ENCODE measurements at places on chromosomes 5 and 9.

GRCh38 chr5:173329491-173330337 lies 1.5 kb upstream of the STC2 start:
- no peak for DNase-seq

- no peak for DNase-seq
These were observed 553.1 kb downstream of the ZNF608 start for GRCh38 chr5:124193371-124193789.

GRCh38 chr5:135033901-135034235 lies at the start of gene PITX1:
TSS of gene PITX1 (minus strand) at chr5:135034228. CDS start at chr5:135033881, 347 bp downstream.
- DNase-seq = no peak

GRCh38 chr5:154778534-154778933 lies 23.4 kb downstream of the LARP1 start:
- DNase-seq = no peak

DNA sequence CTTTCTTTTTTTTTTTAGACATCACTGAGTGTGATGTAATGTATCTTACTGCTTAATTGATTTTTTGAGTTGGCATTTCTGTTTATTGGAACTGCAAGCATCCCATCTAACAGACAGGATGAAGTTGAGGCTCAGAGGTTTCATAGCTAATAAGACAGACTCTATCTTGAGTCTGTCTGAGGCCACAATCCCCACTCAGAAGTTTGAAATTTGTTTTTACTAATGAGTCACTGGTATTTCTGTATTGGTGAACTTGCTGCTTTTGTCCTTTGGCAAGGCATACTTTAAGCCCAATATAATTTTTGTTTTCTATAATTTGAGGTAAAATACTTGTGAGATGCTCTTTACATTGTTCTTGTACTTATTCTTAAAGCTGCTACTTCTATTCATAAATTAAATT lies 491.2 kb downstream of the PSAT1 start:
- no peak for DNase-seq

DNA sequence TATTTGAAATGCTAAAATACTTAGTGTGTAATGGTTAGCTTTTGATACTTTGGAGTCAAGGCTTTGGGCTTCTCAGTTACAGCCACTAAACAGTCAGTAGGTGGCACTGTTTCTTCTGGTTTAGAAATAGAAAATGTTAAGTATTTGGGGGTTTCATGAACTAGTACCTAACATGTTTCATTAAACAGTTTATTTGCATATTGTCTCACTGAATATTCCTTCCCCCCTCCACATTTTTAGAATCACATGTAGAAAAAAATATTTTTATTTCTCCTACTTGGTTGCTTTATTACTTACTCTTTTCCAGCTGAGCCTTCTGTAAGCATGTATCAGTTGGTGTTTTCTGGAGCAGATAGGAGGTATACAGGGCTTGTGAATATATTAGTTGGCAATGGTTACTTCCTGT lies 48.0 kb downstream of the IPO11 start:
- peak; percentile 45 for DNase-seq

- no peak for DNase-seq
These were observed 154.2 kb downstream of the GAPVD1 start for GRCh38 chr9:125415583-125416460.

GRCh38 chr5:43560128-43560527 lies 3.3 kb upstream of the PAIP1 start:
- DNase-seq = no peak

DNA sequence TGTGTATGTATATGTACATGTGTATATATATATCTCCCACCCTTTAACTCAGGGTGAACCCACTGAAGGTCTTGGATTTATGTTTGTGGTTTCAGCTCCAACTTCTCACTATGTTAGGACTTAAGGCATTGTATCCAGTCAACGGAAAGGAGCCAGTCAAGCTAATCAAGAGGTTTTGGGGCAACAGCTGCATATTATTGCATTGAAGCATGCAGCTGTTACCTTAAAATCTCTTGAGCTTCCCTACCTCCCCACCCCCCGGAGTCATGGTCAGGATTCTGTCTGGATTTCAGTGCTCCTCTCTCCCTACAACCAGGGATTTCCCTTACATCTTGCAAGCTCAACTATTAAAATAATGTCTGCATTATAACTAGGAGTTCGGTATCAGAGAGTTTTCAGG lies 399.5 kb downstream of the SPOCK1 start:
- DNase-seq = no peak

DNA sequence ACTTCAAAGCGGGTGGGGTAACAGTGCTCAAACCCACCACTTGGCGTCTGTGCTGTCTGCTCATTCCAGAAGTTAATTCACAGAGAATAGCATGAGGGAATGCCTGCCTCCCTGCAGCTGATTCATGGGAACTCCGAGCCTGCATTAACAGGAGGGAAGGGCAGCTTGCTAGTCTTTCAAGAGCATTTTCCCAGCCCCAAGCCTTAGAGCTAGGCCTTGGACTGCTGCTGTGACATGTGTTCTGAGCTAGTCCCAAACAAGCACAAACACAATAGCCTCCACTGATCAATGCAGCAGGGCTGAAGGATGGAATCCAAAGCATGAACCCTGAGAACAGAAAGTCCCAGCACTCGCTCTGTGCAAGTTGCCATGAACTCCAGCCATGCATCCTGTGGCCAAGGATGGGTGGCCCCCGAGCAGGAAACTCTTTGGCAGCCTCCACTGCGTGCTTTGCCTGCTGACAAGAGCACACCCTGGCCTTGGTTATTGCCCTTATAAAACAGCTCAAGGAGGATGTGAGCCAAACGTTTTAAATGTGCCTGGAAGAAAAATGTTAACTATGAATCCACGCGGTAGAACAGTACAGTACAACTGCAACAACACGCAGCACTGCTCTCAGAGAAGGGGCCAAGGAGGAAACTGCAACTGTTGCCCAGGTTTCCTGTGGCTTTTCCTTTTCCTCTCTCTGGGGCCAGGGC lies 653.1 kb upstream of the KLF4 start:
- no peak for DNase-seq

DNA sequence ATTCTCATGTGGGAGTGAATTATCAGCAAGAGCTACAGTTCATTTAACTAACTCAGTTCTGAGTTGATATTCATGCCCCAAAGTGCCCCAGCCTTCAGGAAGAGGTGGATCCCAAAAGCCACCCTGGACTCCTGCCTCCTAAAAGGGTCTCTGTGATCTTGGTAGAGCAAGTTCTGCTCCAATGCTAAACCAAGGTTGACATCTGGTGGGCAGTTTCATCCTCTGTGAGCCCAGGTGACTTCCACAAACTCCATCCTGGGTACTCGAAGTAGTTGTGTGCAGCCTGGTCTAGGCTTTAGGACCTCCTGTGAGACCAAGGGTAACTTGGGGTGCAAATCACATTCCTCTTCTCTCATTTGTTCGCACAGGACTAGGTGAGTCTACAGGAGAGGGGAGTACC lies 816.8 kb downstream of the MTRR start:
- no peak for DNase-seq

DNA sequence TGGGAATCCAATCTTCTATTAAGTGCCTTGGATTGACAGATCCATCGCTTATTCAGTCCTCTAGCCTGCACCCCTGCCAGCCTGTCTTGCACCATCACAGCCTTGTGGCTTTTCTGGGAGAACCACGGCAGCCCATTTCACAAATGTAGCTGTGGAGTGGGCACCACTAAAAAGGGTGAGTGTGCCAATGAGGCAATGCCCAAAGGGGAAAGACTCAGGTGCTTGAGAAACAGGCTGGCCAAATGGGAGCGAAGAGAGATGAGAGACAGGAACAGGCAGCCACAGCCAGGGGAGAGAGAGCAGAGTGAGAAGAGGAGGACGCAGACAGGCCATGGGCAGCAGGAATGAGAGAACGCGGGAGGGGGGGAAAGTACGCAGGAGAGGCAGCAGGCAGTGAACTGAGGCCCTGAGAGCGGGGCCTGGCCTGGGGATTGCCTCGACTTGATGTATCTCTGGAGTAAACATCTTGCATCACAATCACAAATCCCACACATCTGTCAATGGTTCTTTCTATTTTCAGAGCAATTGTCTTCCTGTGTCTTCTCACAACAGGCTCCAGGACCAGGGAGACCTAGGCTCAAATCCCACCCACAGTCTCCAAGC lies 173.1 kb downstream of the SYK start:
- DNase-seq = no peak

DNA sequence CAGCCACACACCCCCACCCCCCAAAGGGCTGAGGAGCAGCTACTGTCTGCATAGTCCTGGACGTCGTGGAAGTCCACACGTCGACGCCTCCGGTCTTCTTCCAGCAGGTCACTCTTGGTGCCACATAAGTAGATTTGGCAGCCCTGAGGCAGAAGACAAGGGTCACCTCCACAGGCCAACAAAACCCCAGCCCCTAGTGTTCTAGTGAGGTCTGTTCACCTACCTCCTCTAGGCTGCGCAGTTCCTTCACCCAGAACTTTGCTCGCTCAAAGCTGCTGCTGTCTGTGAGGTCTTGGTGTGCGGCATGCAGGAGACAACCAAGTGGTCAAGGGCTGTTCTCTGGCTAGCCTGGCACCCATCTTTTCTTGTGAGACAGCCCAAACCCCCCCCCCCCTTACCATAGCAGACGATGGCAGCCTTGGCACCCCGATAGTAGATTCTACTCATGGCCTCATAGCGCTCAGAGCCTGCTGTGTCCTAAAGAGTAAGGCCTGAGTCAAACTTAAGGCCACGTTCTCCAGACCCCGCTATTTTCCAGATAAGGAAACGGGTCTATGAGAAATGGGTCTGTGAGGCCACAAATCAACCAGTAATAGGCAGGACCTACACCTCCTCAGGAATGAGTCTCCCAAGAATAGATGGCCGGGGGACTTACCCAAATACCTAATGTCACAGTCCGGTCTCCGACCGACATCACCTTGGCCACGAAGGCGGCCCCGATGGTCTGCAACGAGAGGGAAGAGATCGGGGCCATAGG lies 987 bp downstream of the RAB24 start:
- no peak for DNase-seq

Data from CD4-positive, alpha-beta T cell treated with Interleukin-10 for 1 hour (primary cell).